Substantia nigra (tissue), 51 donors: ENCODE measurements at places on chromosomes 2 and 18.

- no peak for DNase-seq
These were observed 11.7 kb downstream of the NCK2 start for GRCh38 chr2:105756435-105756834.

- no peak for DNase-seq
These were observed 11.8 kb downstream of the RTN4 start for GRCh38 chr2:55038428-55038827.

- DNase-seq = no peak
These were observed 166.4 kb upstream of the RPRM start for GRCh38 chr2:153644955-153645354.

DNA sequence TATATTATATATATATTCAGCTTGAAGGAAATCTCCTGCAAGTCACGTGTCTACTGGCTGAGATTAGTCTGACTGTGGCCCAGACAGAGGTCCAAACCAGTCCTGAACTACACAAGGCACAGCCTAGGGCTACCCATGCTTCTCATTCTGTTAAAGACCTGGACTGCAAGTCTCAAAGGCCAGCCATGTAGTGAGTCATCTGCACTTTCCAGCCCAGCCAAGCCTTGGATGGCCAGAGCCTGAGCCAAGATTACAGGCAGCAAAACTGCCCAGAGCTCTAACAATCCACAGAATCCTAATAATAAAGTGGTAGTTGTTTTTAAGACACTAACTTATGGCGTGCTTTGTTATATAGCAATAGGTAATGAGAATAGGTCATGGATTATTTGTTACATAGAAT is 259.6 kb downstream of the SS18 start:
- peak; percentile 28 for DNase-seq

DNA sequence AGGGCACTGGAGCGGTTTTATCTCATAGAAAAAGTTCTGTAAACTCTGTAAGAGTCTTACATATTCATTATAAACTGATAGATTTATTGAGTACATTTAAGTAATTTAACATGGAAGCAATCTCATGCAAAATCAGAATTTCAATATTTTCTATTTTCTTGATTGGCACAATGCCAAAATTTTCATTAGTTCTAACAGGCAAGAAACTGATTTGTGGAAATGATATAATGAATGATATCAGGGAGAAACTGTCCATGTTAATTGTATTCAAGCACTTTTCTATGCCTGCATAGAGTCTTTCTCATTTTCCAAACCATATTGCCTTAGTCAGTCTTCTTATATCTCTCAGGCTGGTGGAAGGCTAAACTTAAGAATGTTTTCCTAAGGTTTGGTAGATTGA is 23.0 kb upstream of the SPAG16 start:
- no peak for DNase-seq

- no peak for DNase-seq
These were observed 53.0 kb downstream of the PIEZO2 start for GRCh38 chr18:11096411-11096810.

DNA sequence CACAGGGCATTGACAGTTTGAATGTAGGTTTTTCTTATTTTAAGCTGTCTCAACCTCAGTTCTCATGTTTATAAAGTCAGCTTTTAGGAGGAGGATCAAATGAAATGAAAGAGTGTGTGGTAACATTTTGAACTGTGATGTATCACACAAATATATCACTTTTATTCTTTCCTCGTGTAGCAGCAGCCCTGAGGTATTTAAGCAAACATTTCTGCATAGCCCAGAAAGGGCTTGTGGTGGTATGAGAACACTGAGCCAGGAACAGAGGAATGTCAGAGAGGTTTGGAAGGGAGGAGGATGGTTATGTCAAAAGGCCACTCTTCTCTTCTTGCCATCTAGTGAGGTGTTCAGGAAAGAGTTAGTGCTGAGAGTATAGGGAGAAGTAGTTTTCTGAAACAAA is 150.2 kb downstream of the PARD3B start:
- DNase-seq = no peak

GRCh38 chr18:76394780-76395476 is 100.1 kb downstream of the ZNF516 start:
- DNase-seq = no peak

- DNase-seq = no peak
These were observed 57.5 kb downstream of the OSR1 start for GRCh38 chr2:19300961-19301360.

- no peak for DNase-seq
These were observed 206.9 kb upstream of the SPRED2 start for GRCh38 chr2:65639156-65639864.

DNA sequence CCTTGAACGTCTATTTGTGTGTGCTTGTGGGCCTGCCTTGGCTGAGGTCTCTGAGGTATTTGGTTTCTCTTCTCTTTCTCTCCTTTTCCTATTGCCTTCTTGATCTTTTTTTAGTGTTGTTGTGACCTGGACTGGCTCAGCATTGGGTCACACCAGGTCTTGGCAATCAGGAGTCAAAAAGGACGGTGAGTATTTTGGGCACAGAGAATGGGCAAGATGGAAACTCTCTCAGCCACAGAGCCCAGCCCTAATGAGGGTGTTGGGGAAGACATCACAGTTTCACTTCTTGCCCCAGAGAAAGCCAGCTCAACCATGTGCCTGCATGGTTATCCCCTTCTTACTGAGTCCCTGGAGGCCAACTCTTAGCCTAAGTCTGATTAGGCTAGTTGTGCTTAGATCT is 13.7 kb upstream of the INO80C start:
- DNase-seq = no peak

- DNase-seq = no peak
These were observed 50.0 kb downstream of the DPYSL5 start for GRCh38 chr2:26897807-26898479.

- DNase-seq = no peak
These were observed 8.5 kb upstream of the DAW1 start for GRCh38 chr2:227862741-227863588.

GRCh38 chr2:223044916-223045700 is 6.9 kb upstream of the KCNE4 start:
- DNase-seq = no peak

DNA sequence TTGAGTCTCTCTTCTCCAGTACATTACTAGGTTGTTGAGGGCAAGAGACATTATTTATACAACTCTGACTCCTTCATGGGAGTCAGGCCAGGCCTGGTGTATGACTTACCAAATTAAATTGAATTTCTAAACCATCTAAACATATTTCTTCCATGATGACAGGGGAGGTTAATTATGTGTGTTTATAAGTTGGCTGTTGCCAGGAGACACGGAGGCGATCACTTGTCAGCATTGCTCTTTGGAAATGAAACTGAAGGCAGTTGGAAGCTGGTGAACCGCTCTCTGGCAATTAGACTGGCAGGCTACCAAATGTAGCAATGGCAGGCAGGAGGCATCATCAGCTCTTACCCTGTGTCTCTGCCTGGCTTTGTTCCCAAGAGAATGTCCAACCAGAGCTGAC is 241.4 kb downstream of the KCNS3 start:
- no peak for DNase-seq

- DNase-seq = peak; percentile 32
These were observed at the start of gene GALM for GRCh38 chr2:38665854-38666555. Gene GALM, plus strand, starts transcription at chr2:38666114. Its CDS starts 48 bp downstream, at chr2:38666162.

GRCh38 chr2:23536326-23536725 is 151.3 kb downstream of the KLHL29 start:
- no peak for DNase-seq

- no peak for DNase-seq
These were observed 198.0 kb downstream of the ANKRD30B start for GRCh38 chr18:14945984-14946383.

DNA sequence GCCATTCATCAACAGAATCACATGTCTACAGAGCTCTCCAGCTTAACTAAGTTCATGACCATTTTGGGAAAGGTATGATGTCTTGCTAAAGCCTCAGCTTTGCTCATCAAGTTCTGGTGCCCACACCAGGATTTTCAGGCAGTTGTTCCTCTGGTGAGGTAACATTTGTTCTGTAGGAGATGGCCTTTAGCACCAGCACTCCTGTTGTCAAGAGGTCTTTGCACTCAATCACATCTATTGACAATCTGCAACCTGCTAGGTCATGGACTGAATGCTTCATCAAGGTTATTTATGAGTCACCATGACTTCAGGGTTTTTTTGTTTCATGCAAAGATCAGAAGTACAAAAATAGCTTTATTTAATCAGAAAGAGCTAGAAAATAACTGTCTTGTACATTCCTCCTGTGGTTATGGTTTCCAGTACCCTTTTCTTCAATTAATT is 36.6 kb upstream of the VIT start:
- no peak for DNase-seq

DNA sequence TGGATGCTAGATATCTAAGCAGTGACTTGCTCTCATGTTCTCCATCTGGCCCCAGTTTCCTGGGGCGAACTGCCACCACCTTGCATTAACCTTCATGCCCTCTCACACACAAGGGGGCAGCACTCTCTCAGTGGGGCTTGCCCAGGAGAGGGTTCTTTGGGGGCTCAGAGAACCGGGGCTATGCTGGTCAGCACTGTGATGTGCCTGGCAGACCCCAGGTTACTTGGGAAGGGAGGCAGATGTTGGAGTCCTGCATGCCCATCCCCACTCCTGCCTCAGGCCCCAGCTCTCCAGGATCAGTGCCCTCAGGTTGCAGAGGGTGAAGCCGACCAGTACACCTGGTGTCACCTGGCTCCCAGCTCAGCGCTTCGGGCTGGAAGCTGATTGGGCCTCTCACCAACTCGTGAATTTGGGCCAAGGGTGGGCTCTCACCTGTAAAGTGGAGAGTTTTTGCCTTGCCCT is 396.2 kb upstream of the HS6ST1 start:
- DNase-seq = no peak
